Progenitor cell of endocrine pancreas (in vitro differentiated cells): ENCODE measurements at places on chromosomes 5 and 9.

DNA sequence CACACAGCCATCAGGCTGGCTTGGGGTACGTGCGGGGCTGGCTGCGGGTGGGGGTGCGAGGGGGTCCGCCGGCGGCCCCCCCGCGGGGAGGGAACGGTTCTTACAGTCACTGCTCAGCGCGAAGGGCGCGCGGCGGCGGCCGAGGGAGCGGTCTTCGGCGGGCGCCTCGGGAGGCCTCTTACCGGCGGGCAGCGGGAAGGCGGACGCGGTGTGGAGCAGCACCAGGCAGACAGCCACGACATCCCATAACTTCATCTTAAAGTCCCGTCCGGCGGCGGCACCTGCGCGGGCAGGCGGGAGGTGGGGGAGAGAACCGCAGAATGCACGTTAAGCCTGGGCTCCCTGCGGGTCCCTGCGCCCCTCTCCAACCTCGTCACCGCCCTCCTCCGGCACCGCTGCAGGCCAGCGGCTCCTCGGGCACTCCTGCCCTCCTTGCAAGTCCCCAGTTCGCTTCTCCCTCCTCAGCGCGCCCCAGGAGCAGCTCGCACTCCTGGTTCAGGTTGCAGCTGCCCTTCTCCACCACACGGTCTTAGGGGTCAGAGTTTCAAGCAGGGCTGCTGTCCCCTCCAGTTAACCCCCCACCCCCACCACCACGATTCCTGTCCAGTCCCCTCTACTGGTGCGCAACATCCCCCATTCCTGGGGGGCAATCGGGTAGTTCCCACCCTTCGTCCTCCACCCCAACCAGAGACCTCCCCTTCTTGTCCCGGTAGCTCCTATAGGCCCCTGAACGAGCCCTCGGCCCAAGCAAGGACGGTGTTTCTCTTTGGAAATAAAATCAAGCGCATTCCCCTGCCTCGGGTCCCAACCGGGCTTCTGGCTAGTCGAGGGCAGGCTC lies 5.1 kb downstream of the GDNF start:
- peak; percentile 23 for DNase-seq

DNA sequence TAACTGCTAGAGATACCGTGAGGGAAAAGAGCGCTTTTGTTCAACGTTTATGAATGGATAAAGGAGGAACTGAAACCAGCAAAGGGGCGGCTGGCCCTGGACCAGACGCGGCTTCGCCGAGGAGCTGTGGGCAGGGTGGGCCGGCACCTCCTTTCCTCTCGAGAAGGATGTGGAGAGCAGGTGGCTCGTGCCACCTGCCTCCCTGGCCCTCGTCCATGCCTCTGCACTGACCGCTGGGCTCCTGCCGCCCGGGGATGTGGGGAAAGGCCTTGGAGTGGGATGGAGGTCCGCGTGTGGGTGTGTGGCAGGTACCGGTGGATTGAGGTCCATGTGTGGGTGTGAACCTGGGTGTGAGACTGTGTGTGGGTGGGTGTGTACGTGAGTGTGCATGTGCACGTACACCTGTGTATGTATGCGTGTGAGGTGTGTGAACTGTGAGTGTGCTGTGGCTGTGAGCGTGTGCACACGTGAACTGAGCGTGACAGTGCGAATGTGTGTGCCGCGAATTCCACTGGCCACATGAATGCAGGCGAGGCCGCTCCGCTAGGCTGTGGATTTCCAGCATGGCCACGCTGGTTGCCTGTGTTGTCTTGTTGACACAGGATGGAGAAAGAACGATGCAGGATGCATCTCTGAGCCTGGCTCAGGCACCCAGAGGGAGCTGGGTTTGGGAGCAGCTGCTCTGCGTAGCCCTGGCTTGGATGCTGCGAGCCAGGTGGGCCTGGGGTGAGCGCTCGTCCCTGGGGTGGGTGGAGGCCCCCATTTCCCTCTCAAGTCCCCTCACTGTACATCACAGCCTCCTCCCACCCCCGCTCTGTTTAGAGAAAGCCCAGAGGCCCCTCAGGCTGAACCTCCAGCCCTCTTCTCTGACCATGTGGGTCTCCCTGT lies 4.4 kb upstream of the CEP72 start:
- no peak for DNase-seq

DNA sequence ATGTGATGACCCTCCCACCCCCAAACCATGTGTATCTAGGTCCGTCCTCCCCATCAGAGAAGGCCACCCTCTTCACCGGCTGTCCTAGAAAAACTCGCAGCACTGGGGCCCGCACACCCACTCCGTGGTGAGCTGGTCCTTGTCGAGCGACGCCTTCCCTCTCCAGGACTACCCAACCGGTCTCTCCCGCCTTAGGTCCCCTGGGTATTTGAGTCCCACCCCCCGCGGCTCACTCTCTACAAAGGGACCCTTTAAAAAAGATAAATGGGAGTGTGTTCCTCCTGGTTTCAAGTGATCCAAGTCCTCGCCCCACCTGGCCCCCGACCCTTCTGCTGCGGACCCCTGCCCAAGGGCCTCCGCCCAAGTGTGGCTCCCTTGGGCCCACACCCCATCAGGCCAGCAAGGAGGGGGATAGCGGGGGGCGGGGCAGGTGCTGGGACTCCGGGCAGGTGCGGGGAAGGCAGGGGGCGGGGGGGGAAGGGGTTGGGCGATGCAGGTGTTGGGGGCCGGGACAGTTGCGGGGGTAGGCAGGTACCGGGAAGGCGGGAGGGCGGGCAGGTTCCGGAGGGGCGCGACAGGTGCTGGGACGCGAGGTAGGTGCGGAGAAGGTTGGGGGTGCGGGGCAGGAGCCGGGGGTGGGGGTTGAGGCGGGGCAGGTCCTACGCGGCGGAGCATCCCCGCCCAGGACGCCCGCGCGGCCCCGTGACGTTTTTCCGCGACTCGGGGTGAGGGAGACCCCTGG lies 970 bp upstream of the ARRDC1 start:
- no peak for DNase-seq

DNA sequence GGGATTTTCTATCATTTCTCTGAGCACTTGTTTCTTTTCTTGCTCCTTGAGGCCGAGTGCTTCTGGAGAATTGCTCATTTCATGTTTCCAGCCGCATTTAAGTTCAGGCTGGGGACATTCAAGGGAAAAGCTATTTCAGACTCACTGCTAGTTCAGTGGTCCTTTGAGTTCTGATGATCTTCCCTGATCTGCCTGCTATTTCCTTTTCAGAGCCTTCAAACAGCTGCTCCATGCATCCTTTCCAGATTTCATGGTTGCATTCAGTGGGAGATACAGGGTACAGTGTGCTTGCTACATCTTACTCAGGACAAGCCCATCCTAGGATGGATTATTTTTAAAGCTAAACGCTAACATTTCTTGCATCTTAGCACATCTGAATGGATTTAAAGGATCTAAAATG lies 14.7 kb downstream of the NDUFS4 start:
- no peak for DNase-seq

DNA sequence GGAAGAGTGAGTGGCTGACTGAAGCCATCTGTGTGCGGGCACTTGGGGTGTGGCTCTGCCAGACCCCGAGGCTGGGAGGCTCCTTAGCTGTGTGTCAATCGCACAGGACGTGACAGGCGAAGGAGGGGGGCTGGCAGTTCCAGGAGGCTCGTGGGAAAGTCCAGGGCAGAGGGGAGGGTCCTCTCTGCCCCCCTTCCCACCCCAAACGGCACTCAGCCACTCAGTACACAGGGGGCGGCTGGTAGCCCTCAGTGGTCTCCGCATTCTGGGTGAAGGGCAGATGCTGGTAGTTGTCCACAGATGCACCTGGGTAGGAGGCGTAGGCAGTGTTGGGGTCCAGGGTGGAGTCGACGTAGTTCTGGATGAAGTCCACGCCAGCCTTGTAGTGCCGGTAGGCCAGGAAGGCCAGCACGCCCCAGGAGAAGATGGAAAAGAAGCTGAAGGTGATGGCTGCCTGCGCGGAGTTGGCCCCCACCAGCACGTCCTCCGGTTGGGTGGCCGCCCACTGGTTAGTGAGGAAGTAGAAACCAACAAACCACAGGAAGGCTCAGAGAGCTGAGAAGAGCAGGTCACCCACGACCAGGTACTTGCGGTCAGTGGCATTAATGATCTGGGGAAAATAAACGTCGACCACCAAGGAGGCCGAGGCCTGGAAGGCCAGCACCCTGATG lies 85.4 kb upstream of the CEP78 start:
- no peak for DNase-seq

DNA sequence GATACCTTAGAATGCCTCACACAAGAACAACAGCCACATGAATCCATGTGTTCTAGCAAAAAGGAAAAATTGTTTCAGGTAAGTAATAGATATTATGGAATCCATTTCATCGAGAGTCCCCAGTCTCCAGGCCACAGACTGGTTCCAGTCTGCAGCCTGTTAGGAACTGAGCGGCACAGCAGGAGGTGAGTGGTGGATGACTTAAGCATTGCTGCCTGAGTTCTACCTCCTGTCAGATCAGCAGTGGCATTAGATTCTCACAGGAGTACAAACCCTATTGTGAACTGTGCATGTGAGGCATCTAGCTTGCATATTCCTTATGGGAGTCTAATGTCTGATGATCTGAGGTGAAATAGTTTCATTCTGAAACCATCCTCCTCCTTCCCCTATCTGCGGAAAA lies 207.0 kb downstream of the CSNK1G3 start:
- DNase-seq, result no peak

DNA sequence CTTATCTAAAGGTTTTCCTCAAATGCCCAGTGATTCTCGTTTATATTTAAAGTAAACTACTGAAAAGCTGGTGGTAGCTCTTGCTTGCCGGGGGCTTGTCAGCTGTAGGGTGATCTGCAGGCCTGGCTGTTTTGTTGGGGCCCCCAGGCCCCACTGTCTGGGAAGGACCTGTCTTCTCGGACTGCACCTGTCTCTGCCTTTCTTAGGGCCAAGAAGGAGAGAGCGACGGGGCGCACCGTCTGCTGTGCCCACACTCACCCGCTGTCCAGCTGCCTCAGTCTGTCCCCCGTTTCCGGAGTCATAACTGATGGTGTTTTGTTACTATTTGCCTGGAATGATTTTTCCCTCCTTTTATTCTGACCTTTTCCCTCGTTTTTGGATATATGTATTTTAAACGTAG lies 94.1 kb upstream of the CACNA1B start:
- DNase-seq, result no peak

- DNase-seq, result no peak
Measured at GRCh38 chr9:109035684-109036423, 22.6 kb upstream of the CTNNAL1 start.

DNA sequence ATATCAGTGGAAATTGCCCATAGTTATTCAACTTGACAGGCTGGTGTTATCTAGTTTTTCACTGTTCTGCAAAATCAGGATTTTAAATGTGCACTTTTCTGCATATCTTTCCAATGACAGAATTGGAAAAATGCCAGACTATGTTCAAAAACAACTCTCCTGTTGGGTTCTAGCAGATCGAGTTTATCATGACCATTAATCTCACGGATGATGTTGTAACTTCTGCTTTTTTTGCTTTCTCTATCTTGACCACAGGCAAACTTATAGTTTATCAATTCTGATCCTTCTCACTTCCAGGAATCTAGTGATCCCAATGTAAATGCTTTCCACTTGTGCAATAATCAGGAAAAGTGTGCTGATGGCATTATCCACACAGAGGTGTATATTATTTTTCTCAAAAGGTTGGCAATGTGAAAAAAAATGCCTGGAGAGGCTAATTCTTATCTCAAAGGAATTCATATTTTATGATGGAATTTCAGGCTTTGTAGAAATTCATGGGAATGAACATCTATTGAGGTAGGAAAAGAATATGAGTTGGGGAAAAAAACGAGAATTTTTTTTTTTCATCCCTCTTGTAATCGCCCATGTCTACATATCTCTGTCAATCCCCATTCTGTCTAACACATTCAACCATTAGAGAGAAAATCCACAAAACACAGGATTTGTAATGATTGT lies 73.6 kb upstream of the DAB2 start:
- DNase-seq, result no peak

GRCh38 chr5:149453618-149454415 lies 74.7 kb upstream of the IL17B start:
- no peak for DNase-seq
